Activated naive CD4-positive, alpha-beta T cell (primary cell): ENCODE measurements at places on chromosomes 16 and 17.

DNA sequence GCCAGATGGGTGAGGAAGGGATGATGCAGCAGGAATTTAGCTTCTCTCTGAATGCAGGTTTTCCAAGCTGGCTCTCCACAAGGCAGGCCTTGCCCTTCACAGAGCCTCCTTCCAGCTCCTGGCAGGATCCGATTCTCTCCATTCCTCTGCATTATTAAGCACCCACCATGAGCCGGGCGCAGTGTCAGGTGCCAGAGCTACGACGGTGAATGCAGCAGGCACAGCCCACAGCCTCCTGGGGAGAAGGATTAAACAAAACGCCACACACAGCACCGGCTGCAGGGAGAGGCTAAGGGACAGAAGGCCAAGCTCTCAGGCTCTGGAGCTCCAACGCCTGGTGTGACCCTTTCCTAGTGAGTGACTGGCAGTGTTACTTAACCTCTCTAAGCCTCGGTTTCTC lies 7.1 kb upstream of the MT2A start:
- DNase-seq: no peak

- DNase-seq: no peak
Measured at GRCh38 chr17:82041144-82041814, 3.8 kb upstream of the DCXR start.

GRCh38 chr17:3966720-3967363 lies 2.6 kb upstream of the ATP2A3 start:
- no peak for DNase-seq

- no peak for DNase-seq
Measured at GRCh38 chr16:49419006-49419405, 45.4 kb downstream of the C16orf78 start.

DNA sequence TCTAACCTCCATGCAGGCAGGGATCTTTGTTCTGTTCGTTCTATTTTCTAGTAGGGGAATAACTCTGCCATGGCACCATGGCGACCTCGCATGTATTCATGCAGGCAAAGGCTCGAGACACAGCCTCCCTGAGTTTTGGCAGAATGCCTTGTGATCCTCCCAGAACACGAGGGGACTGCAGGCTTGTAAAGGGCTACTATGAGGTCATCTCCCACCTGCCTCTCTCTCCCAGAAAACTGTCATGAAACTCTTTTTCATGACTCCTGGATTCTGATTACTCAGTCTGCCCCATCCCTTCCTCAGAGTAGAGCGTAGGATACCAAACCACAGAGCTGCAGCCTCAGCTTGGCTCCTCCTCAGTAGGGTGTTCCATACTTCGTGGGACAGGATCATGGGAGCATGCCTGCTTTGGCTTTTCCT lies 64.3 kb downstream of the IGF2BP1 start:
- no peak for DNase-seq

- DNase-seq: no peak
Measured at GRCh38 chr17:10183931-10184930, 14.2 kb downstream of the GAS7 start.

DNA sequence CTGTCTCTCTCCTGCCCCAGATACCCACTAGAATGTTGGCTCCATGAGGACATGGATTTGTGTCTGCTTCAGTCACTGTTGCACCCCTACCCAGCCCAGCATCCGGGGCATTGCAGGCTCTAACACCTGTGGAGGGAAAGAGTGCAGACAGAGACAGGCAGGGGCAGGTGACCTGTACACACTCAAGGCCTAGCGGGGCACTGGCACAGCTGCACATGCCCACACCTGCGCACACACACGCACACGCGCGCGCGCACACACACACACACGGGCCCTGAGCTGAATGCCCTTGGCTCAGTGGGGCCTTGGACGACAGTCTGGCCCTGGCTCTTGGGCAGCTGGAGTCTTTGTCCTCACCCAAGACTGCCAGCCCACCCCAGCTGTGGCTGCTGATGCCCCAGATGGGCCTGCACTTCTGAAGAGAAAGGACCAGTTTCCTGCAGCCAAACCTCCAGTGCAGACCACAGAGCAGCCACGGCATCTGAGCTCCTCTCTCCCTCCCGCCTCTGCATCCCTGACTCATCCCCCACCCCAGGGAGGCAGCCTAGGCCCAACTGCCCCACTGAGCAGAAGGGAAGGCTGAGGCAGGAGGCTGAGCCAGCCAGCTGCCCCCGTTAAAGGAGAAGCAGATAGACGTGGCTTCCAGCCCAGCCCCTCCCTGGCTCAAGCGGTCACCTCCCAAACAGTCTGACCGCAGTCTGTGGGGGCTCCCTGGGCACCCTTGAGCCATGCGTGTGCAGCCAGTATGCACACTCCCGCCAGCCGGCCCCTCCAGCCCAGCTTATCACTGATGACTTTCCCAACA lies 12.3 kb upstream of the RAI1 start:
- DNase-seq: no peak

DNA sequence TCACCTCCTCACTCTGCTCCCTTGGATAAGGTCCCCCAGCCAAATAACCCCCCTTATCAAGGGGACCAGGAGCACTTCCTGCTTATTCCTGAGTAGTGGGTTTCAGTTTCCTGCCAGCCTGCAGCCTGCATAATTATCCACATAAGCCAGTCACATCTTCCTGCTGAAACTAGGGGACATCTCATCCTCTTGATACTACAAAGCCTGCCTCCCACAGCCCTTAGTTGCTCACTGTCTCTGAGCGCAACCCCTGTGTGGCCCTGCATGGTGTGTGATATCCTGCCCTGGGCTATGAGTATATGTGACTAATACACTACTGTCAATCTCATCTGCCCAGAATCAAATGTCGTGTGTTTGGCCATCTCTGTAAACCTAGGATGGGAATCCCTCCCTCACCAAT lies 8.0 kb upstream of the XYLT2 start:
- no peak for DNase-seq

GRCh38 chr16:57882792-57883191 lies 80.5 kb upstream of the KIFC3 start:
- DNase-seq: no peak

DNA sequence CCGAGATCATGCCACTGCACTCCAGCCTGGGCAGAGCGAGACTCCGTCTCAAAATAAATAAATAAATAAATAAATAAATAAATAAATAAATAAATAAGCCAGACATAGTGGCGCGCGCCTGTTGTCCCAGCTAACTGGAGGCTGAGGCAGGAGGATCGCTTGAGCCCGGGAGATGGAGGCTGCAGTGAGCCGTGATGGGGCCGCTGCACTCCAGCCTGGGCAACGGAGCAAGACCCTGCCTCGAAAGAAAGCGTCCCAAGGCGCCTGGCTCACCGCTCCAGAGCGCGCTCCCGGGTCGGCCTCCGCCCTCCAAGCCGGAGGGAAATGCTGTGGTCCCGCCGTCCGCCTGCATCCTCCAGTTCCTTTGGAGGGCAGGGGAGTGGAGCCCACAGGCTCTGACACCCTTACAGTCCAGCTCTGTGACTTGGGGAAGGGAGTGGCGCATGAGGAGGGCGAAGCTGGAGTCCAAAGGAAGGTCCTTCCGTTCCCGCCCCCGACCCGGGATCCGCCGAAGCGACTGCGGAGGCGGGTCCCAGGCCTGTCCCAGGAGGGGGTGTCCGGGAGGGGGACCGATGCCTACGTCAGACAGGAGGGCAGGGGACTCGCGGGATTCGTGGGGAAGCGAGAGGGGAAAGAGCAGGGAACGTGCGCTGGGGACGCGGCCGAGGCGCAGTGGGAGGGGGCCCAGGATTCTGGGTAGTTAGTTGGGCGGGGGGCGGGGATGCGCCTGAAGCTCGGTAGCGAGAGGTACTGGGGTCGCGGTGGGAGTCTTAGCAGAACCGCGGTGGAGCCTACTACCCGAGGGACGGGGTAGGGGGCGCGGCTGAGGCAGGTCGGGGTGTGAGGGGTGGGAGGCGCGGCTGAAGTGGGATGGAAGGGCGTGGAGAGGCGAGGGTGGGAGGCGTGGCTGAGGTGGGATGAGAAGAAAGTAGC lies 8.4 kb upstream of the TRPV2 start:
- DNase-seq: no peak

DNA sequence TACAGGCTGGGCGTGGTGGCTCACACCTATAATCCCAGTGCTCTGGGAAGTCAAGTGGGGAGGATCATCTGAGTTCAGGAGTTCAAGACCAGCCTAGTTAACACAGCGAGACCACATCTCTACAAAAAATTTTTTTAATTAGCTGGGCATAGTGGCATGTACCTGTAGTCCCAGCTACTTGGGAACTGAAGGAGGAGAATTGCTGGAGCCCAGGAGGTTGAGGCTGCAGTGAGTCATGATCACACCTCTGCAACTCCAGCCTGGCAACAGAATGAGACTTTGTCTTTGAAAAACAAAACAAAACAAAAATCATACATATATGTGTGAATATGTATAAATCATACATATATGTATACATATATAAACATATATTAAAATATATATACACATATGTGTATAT lies 54.1 kb upstream of the MARCHF10 start:
- no peak for DNase-seq

GRCh38 chr16:72983241-72983640 lies 64.7 kb downstream of the ZFHX3 start:
- no peak for DNase-seq

GRCh38 chr17:62219221-62219899 lies 154.3 kb upstream of the MED13 start:
- DNase-seq: no peak

- DNase-seq: peak; percentile 45
Measured at GRCh38 chr17:73722165-73722564, 77.9 kb upstream of the SDK2 start.

DNA sequence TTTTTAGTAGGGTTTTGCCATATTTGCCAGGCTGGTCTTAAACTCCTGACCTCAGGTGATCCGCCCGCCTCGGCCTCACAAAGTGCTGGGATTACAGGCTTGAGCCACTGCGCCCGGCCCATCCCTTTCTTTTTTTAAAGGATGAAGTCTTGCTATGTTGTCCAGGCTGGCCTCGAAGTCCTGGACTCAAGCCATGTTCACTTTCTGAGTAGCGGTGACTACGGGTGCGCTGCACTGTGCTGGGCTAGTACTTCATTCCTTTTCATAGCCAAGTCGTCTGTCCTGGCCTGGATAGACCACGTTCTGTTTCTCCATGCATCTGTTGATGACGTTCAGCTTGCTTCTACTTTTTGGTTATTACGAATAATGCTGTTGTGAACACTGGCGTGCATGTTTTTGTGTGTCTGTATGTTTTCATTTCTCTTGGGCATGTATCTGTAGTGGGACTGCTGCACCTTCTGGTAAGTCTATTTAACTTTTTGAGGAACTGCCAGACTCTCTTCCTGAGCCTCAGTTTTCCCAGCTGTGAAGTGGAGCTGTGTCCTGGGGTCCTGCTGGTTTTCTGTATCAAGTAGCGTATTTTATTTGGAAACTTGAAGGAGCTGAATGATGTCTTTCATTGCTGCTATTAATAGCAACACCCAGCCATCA lies 40.0 kb upstream of the GSE1 start:
- DNase-seq: no peak

GRCh38 chr17:56648806-56649205 lies 55.3 kb downstream of the NOG start:
- DNase-seq: no peak

- DNase-seq: no peak
Measured at GRCh38 chr17:35799942-35800341, 4.5 kb upstream of the MMP28 start.

DNA sequence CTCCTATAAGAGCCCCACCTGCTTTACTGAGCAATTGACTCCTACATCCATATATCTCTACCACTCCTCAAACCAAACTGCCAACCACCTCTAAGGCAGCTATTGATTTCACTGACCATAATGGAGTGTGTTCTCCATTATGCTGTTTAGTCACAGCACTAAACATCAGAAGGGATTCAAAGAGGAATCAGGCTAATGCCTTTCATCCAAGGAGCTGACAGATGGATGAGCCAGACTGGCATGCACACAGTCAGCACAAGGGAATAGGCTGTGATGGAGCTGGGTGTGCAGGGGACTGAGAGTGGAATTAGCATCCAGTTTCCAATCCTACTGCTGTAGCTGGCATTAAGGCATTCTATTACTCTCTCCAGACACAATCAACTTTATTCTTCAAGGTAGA lies 88.7 kb upstream of the CCL2 start:
- no peak for DNase-seq

- DNase-seq: no peak
Measured at GRCh38 chr17:36188891-36189306, 7.7 kb downstream of the CCL3L1 start.

DNA sequence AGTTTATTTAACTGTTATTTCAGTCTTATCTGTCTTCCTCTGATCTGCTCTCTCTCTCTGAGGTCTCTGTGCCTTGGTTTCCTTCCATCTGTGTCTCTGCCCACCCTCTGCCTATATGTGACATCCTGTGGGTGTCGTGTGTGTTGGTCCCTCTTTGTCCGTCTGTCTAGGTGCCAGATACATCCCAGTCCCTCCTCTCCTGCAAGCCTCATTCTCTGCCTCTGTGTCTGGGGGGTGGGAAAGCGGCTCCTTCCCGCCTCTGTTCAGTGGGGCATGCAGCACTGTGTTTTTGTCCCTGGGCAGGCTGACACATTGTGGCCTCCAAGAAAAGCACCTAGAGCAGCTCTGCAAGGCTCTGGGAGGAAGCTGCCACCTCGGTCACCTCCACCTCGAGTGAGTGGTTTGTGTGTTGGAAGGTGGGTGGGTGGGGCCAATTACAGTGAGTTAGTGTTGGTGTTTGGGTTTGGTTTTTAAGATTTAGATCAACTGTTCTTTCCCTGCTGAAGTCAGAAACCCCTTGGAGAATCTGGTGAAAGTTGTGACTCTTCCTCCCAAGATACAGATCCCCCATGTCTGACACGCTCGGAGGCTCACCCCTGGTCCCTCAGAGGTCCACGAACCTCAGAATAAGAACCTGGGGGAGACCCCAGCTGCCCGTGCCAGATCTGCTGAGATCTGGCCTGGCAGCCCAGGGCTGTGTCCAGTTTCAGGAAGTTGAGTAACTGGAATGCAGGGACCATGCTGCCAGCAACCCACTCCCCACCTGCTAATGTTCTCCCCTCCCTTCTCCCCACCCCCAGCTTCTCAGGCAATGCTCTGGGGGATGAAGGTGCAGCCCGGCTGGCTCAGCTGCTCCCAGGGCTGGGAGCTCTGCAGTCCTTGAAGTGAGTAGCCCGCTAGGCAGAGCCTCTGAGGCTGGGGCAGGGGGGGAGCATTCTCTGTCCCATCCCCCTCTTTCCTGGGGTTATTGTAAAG lies 50.9 kb upstream of the CPNE2 start:
- DNase-seq: peak; percentile 39

DNA sequence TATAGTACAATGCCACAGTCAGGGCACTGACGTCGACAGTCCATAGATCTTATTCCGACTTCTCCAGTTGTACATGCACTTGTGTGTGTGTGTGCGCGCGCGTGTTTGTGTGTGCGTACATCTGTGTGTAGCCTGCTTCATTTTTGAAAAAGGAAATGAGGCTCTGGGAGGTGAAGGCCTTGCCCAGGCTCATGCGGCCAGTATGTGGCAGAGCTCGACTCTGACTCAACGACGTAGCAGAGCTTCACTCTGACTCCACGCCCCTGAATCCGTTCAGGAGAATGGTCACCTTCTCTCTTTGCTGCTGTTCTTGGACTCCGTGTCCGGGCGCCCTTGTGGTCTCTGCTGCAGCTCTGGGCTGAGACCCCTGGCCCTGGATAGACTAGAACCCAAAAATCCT lies 81.6 kb upstream of the CIBAR2 start:
- no peak for DNase-seq
